AG08396 (cell line): ENCODE measurements at places on chromosomes 7 and 10.

GRCh38 chr7:156073366-156074052 is 261.2 kb upstream of the SHH start:
- DNase-seq, result no peak

GRCh38 chr10:34698248-34698831 is 116.8 kb downstream of the PARD3 start:
- DNase-seq, result no peak

GRCh38 chr10:61337741-61338140 is 115.4 kb downstream of the TMEM26 start:
- DNase-seq, result no peak

DNA sequence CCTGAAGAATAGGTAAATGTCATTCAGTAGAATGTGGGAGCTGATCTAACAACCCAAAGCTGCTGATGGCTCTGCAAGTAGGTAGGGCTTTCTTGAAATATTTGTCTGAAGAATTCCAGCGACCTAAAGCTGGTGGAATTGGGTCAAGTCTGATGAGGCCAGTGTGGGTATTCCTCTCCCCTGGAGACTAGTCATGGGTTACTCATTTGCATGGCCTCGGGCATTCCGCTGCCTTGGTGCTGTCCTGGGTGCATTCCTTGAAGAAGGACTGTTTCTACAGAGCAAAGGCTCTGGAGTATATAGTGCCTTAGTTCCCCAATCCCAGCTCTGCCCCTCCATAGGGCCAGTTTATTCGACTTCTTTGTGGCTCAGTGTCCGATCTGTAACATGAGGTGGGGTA is 19.2 kb downstream of the PDK4 start:
- no peak for DNase-seq

- no peak for DNase-seq
These were observed 40.2 kb upstream of the IFRD1 start for GRCh38 chr7:112410092-112410491.

GRCh38 chr7:143391462-143392404 is 10.6 kb downstream of the ZYX start:
- DNase-seq, result peak; percentile 86

DNA sequence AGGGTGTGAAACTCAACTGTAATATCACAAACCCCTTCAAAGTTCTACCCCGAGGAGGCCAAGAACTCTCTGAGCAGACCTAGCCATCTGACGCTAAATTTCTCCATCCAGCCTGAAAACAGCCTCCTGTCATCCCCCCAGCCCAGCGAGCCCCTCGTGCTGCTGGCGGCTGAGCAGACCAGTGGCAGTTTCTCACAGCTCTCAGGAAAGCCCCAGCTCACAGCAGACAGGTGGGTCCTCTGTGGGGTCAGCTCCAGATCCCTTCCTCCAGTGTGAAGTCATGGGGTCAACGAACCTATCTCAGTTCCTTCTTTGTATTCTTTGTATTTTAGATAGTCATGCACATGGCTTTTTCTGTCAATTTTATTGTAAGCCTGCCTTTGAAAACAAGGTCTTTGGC is 7.8 kb downstream of the GARIN1A start:
- no peak for DNase-seq

DNA sequence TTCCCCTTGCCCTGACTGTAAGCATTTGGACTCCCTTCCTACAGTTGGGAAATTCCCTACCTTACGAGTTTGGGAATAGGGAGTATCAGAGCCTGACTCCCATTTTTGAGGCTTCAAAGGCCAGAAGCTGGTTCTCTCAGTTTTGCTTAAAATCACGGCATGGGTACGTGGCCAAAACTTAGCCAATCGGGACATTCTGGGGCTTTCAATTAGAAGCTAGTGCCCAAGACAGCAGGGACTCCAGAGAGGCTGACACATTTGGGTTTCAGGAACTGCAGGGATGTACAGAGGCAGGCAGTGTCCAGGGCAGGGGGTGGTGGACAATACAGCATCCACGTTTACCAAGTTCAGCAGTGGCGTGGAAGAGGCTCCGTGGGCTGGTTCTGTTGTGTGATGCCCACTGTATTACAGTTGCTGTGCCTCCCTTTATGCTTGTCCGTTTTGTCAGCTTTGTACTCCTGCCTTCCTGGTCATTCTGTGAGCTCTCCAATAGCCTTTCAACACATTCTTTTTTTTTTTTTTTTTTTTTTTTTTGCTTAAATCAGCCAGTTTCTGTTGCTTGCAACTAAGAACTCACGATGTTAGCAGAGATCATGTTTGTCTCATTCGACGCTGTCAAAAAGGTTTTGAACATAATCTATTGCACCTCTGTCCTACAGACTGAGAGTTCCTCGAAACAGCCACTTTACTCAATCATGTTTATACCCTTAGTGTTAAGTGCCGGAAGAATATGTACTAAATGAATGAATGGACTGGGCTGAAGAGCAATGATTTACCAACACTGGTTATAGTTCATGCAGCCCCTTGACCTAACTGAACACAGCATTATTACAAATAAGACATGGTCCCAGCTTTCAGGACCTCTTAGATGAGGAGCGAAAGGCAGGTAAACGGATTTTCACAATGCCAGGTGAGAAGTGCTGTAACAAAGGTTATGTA is 1.1 kb downstream of the GGCT start:
- DNase-seq, result no peak

DNA sequence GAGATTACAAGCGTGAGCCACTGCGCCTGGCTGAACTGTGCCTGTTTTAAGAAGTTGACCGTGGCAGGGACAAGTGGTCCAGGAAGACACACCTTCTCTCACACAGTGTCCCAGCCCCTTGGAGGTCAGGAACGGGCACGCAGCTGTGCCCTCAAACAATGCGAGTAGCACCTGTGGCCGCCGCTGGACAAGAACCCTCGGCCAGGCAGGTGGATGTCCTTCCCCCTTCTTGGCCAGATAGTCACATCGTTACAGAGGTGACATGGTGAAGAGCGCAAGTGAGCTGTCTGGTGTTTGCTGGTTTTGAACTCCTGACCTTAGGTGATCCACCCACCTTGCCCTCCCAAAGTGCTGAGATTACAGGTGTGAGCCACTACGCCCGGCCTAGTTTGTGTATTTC is 8.8 kb downstream of the ZFAND2A start:
- DNase-seq, result no peak

GRCh38 chr7:39414224-39415035 is 151.8 kb upstream of the YAE1 start:
- DNase-seq, result peak; percentile 59

DNA sequence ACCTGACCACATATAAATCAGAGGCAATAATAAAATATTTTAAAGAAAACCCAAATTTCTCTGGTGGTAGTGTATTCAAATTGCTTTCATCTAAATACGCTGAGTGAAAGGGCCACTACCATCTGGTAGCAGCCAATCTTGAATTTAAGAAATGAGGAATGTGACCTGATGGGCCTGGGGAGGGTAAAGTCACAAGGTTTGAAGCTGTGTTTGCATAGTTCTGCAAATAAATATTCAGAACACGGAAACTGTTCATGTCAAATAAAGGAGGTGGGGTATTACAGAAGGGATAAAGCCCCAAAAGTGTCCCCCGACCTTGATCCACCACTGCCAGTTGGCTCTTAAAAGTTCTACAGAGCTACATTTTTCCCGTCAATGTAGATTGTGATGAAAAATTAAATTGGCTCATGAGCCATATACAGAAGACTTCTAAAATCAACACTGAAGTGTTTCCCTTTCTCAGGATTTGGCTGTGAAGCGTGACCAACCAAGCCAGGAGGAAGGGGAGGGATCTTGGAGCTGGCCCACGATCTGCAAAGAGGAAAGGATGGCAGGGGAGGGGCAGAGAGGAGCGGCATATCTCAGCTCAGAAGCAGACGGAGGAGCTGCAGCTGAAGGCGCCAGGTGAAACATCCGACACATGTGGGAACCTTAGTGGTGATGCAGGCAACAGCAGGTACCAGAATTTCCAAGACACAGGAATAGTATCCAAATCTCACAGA is 39.6 kb downstream of the MPP7 start:
- DNase-seq, result no peak

GRCh38 chr7:47211519-47211973 is 370.4 kb downstream of the TNS3 start:
- DNase-seq, result no peak

GRCh38 chr10:22002591-22003176 is 846 bp downstream of the DNAJC1 start:
- DNase-seq, result peak; percentile 29

GRCh38 chr10:72886621-72887020 is 6.9 kb upstream of the OIT3 start:
- no peak for DNase-seq

DNA sequence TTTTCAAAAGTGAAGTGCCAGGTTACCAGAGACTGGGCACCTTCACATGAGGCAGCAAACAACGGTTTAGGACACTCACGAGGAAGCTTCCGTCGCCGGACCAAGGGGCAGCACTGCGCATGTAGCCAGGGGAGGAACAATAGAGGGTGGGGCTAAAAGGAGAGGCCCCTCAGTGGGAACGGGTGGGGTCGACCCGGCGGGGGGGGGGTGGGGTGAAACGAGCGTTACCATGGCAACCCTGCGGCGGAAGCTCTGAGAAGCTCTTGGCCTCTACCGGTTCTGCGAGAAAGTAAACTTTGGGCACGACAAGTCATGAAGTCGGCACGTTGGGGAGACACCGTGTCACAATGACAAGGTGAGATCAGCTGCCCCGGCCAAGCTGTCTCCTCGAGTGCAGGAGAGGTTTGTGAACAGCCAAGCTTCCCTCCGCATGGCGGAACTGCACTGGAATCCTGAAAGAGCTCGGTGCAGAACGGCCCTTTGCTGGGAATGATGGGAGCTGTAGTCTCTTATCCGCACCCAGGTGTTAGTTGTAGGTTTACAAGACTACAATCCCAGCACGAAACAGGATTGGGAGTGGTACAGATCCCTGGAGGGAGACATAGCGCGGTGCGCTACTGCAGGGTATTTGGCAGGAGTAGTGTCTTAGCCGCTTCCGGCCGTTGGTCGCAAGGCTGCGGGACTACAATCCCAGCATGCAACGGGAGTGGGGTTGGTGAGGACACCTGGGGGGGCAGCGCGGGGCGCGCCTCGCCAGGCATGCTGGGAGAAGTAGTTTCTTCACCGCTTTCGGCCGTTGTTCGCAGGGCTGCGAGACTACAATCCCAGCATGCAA is 72.8 kb upstream of the ZNF722 start:
- peak; percentile 58 for DNase-seq

- peak; percentile 46 for DNase-seq
These were observed 29.0 kb upstream of the HSPA12A start for GRCh38 chr10:116771101-116771958.

DNA sequence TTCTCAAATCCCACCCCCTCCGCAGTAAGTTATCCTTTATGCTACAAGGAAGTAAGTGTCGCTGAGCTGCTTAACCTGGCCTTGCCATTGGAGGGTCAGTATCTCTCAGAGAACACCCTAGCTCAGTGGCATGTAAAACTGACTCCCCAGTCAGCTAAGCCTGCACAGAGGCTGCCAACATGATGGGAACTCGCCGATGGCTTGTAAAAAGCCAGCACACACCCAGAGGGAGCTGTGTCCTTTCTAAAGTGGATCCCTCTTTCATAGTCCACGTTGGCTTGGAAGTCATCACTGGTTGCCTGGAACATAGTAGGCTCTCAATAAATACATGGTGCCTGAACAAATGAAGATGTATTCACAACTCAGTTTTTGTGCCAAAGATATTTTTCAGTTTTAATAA is 249.1 kb upstream of the YAE1 start:
- DNase-seq, result no peak

DNA sequence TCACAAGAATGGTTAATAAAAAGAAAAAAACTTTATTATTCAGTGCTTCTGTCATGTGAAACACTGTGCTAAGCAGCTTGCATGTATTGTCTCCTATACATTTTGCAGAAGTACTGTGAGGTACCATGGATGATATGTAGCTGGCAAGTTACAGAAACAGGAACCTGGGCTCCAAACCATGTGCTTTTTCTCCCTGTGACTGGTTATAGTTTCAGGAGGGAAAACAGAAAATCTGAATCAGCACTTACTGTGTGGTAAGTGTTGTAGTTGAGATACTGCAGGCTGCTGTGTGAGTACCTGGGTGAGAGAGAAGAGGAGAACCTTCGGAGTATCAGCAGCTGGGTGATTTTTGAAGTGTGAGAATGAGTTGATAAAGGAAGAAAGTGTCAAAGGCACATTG is 285.0 kb downstream of the SUGCT start:
- DNase-seq, result no peak

DNA sequence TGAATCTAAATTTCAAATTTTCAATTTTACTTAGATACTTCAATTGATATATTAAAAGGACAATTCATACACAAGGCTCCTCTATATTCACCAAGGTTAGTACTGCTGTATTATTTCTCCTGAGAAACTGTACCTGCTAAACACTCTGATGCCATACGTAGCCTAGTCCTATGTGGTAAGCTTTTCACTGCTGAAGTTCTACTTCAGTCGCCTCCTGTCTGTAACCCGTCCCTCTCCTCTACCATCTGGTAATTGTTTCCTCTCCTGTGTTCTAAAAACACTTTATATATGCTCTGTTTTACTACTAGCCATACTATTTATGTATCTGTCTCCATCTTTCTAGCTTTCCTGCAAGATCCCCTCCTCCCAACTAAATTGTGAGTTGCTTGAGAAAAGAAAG is 20.2 kb downstream of the PDZD8 start:
- no peak for DNase-seq

GRCh38 chr10:85193796-85194195 is 865.4 kb downstream of the CCSER2 start:
- DNase-seq, result no peak
